Ascending aorta (tissue), 2 donors: ENCODE measurements at places on chromosomes 6 and 20.
A peak's percentile ranks its signal among the peaks of the same experiment; 100 is the strongest.

DNA sequence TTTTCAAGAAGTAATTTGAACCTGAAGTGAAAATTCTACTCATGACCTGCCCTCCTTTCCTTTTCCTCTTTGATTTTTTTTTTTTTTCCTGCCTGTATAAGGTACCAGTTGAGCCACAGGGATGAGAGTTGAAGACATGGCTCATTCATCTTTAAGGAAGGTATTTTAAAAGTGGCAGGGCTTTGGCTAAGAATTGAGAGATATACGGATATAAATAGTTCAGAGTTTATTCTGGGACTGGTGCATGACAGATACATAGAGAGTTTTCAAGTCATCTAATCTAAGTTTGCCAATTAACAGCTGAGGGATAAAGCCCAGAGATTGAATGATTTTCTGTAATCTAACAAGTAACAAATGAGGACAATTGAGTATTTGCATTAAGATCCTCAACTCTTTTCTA lies 69.8 kb downstream of the BTBD3 start:
- H3K4me3 ChIP-seq, result no peak overlapping the region
- H3K27me3 ChIP-seq, result no peaks in the 10 kb centered on the region
- no peak overlapping the region for H3K27ac ChIP-seq
- no peak for DNase-seq
- no peaks in the 10 kb centered on the region for H3K4me1 ChIP-seq

DNA sequence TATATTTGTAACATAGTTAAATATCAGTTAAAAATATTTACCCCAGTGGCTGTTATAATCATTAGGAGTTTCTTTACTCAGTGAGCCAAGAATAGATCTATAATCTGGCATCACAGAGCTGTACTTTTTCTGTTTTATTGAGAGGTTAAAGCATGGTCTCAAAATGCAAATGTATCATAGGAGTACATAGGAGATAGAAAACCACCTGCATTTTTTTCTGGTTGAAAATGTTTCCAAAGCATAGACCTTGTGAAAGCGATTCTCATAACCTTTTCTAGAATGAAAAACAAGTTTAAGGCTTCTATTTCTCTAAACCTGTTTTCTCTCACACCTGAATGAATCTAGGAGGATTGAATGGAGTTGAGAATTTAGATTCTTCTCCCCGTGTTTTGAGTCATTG lies 14.4 kb downstream of the KCNQ5 start:
- no peaks in the 10 kb centered on the region for H3K27me3 ChIP-seq
- no peak overlapping the region for H3K27ac ChIP-seq
- H3K4me3 ChIP-seq, result no peak overlapping the region

GRCh38 chr6:79494841-79495240 lies 42.4 kb downstream of the LCA5 start:
- no peaks in the 10 kb centered on the region for H3K4me1 ChIP-seq
- DNase-seq, result no peak
- H3K27ac ChIP-seq, result no peak overlapping the region
- peaks cover 7% of the 10 kb centered on the region for H3K36me3 ChIP-seq

DNA sequence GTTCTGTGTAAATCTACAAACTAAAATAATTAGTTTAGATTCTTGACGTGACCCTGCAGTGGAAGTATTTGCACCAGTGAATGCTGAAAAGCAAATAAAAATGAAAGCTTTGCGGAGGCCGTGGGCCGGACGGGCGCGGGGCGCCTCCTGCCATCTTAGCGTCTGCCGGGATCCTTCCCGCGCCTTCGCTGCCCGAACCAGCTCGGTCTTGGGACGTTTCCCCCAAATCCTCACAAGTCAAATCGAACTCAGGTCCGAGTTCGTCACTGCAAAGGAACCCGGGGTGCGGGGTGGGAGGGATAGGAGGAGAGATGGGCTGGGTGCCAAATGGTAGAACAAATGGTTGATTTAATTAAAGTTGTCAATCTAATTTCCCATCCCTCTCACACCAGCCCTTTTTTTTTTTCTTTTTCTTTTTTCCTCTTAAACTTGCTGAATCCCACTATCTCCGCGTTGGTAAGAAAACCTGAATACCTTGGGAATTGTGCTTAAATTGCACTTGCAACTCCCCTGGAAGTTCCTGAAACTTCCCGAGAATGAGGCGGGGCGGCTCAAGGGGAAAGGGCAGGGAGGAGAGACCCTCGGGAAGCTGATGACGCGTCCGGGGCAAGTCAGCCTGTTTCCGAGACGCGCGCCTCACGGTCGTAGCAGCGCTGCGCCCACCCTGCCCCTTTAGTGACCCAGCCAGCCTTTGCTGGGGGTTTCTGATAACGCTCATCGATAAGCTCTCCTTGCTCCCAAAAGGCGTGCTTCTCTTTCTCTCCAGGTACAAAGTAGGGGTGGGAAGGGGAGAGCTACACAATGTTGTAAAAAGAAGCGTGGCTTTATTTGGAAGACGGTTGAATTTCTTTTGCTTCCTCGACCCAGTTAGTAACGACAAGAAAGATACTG lies 1.8 kb downstream of the GJA1 start:
- no peaks in the 10 kb centered on the region for H3K27me3 ChIP-seq
- peaks cover 1% of the 10 kb centered on the region for H3K4me1 ChIP-seq
- H3K36me3 ChIP-seq, result no peaks in the 10 kb centered on the region

- DNase-seq, result peak; percentile 67
- H3K36me3 ChIP-seq, result no peaks in the 10 kb centered on the region
- no peak overlapping the region for H3K4me3 ChIP-seq
- H3K4me1 ChIP-seq, result peaks cover 9% of the 10 kb centered on the region
These were observed 13.0 kb downstream of the SERPINB6 start for GRCh38 chr6:2958331-2958711.

- H3K27me3 ChIP-seq, result no peaks in the 10 kb centered on the region
- no peak overlapping the region for H3K4me3 ChIP-seq
- no peak for DNase-seq
- no peaks in the 10 kb centered on the region for H3K36me3 ChIP-seq
These were observed 18.3 kb downstream of the SLC16A10 start for GRCh38 chr6:111105578-111105977.

GRCh38 chr6:11358904-11359830 lies 126.7 kb upstream of the NEDD9 start:
- no peak for DNase-seq
- no peak overlapping the region for H3K27ac ChIP-seq
- no peaks in the 10 kb centered on the region for H3K36me3 ChIP-seq

DNA sequence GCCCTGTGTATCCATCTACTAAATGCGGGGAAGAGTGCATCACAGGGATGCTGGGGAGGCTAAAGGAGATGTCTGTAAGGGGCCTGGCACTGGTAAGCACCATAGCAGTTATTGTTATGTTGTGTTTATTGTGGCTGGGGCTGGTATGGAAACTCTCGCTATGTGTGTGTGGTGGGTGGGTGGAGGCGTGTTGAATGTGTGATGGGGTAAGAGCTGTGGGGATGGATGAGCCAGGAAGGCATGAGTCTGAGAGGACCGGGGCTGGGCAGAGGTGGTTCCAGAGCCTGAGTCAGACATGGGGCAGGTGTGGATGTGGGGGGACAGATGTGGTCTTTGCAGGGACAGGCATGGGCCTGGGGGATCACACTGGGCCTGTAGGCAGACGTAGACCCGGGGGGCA lies 88.1 kb downstream of the GRM4 start:
- peaks cover 4% of the 10 kb centered on the region for H3K27me3 ChIP-seq
- no peaks in the 10 kb centered on the region for H3K4me1 ChIP-seq
- H3K36me3 ChIP-seq, result no peaks in the 10 kb centered on the region
- no peak overlapping the region for H3K4me3 ChIP-seq
- no peak for DNase-seq

GRCh38 chr6:2756687-2757224 lies 6.0 kb upstream of the MYLK4 start:
- no peaks in the 10 kb centered on the region for H3K4me1 ChIP-seq
- peak overlapping the region; percentile 45 for H3K27ac ChIP-seq
- no peaks in the 10 kb centered on the region for H3K27me3 ChIP-seq
- H3K4me3 ChIP-seq, result no peak overlapping the region
- no peaks in the 10 kb centered on the region for H3K36me3 ChIP-seq

- H3K27me3 ChIP-seq, result no peaks in the 10 kb centered on the region
- no peak for DNase-seq
- no peak overlapping the region for H3K4me3 ChIP-seq
- H3K27ac ChIP-seq, result no peak overlapping the region
- H3K4me1 ChIP-seq, result no peaks in the 10 kb centered on the region
- no peaks in the 10 kb centered on the region for H3K36me3 ChIP-seq
These were observed 12.3 kb upstream of the CFAP206 start for GRCh38 chr6:87395431-87395830.

GRCh38 chr20:24761220-24762065 lies 187.6 kb upstream of the CST7 start:
- H3K36me3 ChIP-seq, result no peaks in the 10 kb centered on the region
- no peak overlapping the region for H3K27ac ChIP-seq
- no peak overlapping the region for H3K4me3 ChIP-seq
- no peak for DNase-seq

DNA sequence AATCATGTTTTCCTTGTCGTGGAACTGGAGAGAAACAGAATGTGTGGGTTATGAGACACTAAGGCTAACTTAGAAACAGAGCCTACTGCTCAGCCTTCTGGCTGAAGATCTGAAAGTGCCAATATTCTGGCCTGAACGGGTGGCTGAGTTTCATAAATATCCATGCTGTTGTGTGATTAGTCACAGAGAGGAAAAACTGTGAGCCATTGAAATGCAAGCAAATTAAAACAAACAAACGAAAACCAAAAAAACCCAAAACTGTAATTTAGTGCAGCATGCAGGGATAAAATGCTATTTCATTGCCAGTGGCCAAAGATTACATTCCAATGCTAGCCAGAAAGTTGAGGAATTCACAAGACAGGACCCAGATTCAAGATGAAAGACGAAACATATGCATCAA lies 315.1 kb downstream of the UBE3D start:
- H3K36me3 ChIP-seq, result no peaks in the 10 kb centered on the region
- DNase-seq, result no peak
- no peak overlapping the region for H3K27ac ChIP-seq
- H3K27me3 ChIP-seq, result no peaks in the 10 kb centered on the region
- no peak overlapping the region for H3K4me3 ChIP-seq
- H3K4me1 ChIP-seq, result no peaks in the 10 kb centered on the region

DNA sequence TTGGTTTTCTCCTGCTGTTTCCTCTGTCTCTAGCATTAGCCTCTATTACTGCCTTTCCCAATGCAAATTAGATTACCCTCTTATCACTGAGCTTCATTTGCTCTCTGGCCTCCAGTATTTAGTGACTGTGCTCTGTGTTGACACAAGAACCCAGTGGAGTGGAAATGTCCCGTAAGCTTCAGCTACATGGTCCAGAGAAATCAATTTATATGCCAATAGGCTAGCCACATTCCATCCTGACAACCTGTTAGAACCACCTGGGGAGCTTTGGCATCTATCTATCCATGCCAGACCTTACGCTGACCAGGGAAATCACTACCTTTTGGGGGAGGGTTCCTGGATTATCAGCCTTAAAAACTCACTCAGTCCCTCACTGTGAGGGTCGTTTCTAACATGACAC lies 459.6 kb downstream of the UTRN start:
- peaks cover 7% of the 10 kb centered on the region for H3K36me3 ChIP-seq
- DNase-seq, result no peak
- H3K4me3 ChIP-seq, result no peak overlapping the region
- H3K27ac ChIP-seq, result no peak overlapping the region
- no peaks in the 10 kb centered on the region for H3K27me3 ChIP-seq
- H3K4me1 ChIP-seq, result no peaks in the 10 kb centered on the region

- H3K36me3 ChIP-seq, result no peaks in the 10 kb centered on the region
- H3K27ac ChIP-seq, result no peak overlapping the region
- no peak overlapping the region for H3K4me3 ChIP-seq
- no peaks in the 10 kb centered on the region for H3K4me1 ChIP-seq
These were observed 53.1 kb downstream of the SLC22A1 start for GRCh38 chr6:160174681-160175080.

DNA sequence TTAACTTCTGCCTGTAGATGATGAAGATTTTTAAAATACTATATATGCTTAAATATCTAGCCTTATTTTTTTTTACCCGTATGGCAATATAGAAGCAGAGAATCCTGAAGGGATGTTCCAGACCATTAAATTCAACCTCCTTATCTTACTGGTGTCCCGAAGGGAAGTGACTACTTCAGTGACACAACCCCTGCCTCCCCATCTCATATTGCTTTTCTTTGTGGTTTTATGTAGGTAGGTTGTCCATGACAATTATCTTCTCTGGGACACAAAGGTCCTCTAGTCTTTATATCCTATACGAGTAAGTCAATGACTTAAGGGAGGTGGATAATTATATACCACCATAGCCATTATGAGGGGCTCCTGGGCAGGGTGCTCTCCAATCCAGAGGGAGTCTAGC lies 57.4 kb upstream of the EMILIN3 start:
- H3K4me1 ChIP-seq, result no peaks in the 10 kb centered on the region
- H3K27ac ChIP-seq, result no peak overlapping the region
- H3K4me3 ChIP-seq, result no peak overlapping the region
- H3K36me3 ChIP-seq, result peaks cover 65% of the 10 kb centered on the region
- no peaks in the 10 kb centered on the region for H3K27me3 ChIP-seq

- H3K4me1 ChIP-seq, result no peaks in the 10 kb centered on the region
- H3K36me3 ChIP-seq, result no peaks in the 10 kb centered on the region
- DNase-seq, result no peak
- H3K4me3 ChIP-seq, result no peak overlapping the region
- H3K27ac ChIP-seq, result no peak overlapping the region
These were observed 82.8 kb downstream of the HMGCLL1 start for GRCh38 chr6:55496201-55496600.
